ENCODE measurements at places on chromosomes 4 and X.
A peak's percentile ranks its signal among the peaks of the same experiment; 100 is the strongest.

DNA sequence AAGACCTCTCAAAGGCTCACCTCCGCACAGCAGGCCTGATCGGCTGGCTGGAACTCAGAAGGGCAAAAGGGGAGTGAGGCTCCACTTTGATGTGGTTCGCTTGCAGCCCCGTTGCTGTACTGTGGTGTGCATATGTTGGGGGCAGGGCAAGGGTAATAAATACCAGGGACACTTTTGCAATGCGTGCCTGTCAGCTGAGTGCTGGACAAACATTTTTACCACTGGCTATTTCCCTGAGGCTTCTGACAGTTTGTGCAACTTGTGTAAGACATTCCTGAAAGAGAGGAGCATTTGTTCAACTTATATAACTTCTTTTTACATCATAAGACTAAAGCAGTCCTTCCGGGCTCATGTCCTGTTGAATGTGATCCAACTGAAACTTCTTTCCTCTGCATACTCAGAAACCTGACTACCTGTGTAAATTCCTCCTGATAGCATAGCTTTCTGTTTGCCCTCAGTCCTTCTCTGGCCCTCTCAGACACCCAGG, 82.3 kb downstream of the SPRY1 start:
- peak; percentile 48 for DNase-seq

- no peak for DNase-seq
These were observed 107.8 kb upstream of the TMEM47 start for GRCh38 chrX:34764852-34765361.

DNA sequence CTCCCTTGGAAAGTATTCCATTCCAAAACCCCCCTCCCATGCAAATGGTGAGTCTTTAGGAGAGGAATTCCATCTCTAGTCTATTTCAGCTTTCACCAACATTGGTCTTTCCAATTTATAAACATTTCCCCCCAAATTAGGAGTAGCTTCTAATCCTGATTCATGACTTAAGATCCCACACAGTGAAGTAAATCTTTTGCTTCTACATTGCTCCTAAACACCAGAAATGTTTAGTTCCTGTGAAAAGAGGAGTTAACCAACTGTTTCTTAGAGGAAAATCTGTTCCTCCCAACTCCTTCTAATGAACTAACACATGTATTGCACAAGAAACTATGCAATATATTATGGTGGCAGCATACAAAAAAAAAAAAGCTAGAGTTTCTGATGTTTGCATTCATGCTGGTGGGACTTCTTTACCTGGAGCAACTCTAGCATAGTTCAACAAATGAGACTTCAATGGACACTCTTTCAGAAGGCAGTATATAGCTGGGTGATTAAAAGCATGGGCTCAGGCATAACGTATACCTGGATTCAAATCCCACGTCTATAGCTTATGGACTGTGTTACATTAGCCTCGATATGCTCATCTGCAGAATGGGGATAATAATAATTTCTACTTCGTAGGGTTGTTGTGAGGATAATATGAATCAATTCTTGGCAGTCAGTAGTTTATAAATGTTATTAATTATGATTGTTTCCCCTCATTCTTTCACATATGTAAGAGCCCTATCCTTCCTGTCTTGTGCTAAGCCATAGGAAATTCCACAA, 131.6 kb upstream of the TMEM164 start:
- DNase-seq, result no peak

GRCh38 chr4:17275836-17276235, 236.1 kb downstream of the QDPR start:
- DNase-seq, result no peak

DNA sequence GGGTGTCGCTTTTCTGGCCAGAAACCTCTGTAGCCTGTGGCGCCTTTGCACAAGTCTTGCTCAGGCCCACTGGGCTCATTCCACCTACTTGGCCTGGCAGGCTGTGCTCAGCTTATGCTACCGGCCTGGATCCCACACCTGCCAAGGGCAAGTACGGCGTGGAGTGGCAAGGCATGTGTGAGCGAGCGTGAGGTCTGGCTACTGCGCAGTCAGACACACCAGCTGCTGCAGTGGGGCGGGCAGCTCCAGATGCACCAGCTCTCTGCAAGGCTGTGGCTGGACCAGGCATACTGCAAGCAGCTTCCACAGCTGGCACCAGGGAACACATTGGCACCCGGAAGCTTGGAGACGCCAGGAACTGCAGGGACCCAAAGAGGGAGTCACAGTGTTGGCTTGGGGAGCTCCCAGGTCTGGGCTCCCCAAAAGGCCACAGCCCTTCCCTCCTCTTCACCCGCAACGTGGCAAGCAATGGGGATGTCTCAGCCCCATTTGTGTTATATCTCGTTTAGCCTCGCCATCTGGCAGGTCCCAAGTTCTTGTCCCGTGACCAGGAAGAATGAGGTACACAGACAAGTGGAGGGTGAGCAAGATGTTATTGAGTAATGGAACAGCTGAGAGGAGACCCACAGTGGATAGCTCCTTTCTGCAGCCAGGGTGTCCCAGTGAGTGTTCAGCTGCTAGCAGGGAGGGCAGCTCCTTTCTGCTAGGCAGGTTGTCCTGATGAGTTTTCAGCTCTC, 3.8 kb upstream of the FBXW7 start:
- no peak for DNase-seq

DNA sequence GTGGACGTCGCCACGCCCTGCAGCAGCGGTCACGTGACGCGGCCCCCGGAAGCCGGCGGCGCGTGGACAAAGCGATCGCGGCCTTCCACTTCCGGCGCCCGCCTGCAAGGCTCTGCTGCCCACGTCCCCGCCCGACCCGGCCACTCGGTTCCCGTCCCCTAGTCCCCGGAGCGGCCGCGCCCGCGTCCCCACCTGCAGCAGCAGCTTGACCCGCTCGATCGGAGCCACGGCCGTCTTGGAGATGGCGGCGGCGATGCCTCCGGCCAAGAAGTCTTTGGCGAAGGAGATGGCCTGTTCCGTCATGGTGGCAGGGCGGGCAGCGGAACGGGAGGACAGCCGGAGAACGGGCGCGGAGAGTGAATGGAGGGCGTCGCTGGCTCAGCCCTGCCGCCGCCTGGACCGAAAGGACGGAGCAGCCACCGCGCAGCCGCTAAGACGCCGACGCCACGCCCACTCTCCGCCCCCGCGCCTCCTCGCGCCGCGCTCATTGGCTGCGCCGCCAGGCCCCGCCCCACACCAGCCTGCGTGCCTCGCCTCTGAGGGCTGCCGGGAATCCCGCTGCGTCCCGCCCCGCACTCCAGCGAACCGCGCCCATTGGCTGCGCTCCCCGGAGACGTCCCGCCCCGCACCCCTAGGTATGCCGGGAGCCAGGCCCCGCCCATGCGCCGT, at the start of gene SLC25A6:
TSS of gene SLC25A6 (minus strand) at position 407 of the 669 bp plus-strand sequence. CDS start at position 303, 104 bp downstream.
- peak; percentile 90 for DNase-seq

DNA sequence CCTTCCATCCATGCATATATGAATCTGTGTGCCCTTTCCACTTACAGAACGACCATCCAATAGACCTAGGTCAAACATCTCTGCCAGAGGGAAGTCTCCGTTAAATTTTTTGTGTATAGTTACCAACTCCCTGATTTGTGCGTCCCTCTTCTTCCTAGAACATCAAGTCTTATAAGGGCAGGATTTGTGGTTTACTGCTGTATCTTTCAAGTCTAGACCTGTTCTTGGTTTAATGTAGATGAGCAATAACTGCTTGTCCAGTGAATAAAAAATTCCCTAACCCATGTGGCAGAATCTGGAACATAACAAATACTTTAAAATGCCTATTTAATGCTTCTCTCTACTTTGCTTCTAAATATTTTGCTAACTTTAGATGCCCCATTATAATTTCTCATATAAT, 988.8 kb downstream of the RAPGEF2 start:
- no peak for DNase-seq

DNA sequence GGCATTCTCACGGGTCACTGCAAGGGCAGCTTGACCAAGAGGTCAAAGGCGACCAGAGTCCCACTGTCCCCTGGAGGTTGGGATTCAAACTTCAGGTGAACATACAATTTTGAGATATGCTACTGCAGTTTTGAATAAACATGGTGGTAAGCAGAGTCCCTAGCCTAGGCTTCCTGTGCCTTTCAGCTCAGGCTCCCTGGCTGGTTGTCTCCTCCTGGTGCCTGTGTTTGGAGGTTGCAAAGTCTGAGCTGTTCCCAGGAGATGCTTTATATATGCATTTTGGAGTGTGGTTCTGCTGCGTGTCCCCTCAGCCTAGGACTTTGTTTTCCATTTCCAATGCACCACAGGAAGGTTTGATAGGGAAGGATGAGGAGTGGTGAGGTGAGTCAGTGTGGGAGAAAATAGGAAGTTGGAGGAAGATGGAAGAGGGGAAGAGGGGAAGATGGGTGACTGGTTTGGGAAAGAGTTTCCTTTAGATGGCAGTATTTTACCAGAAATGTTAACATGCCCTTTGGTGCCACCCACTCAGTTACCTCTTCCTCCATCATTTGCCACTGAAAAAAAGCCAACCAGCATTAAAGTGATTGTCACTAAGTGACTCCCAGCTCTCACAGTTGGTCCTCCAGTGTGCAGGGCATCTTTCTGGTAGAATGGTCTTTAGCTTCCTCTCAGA, 211.7 kb upstream of the AGTR2 start:
- no peak for DNase-seq

- no peak for DNase-seq
These were observed 84.0 kb downstream of the PRSS12 start for GRCh38 chr4:118268780-118269179.

GRCh38 chr4:57102050-57102624, 8.0 kb downstream of the IGFBP7 start:
- no peak for DNase-seq

DNA sequence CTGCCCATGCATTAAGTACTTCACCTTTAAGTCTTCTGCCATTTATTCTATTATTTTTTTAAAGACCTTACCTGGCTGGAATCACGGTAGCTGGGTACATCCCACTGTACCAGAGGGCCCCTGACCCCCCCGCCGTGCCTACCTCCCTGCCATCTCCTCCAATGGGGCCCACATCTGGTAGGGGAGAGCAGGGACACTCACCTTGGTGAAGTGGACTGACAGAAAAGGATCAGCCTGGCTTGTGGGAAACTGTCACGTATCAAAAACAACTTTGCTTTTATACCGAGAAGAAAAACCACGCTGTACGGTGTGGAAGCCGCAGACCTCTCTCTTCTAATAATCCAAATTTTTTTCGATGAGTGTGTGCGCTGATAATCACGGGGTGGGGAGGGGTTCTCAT, at the start of gene FOXP3:
TSS of gene FOXP3 (minus strand) at position 251 of the 400 bp plus-strand sequence. CDS start 6,205 bp downstream, outside the sequence.
- DNase-seq, result no peak

- no peak for DNase-seq
These were observed 13.5 kb downstream of the ARHGAP24 start for GRCh38 chr4:85488416-85488815.

GRCh38 chr4:337932-338758, 531 bp downstream of the ZNF141 start:
- DNase-seq, result peak; percentile 94

DNA sequence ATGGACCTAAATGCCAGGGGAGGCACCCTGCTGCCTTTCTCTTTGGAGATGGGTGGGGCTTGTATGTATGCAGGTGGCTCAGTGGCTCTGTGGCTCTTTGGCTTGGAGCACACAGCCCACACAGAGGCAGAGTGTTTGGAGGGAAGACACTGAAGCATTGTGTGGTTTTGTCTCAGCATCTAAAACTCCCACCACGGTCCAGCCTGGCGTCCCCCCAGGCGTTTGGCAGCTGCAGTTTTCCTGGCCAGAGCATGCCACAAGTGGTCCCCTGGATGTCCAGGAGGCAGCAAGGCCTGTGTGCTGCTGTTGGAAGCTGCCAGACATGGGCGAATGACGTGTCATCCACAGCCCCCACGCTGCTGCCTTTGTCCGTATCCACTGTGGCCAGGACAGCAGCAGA, 32.2 kb upstream of the PSAPL1 start:
- no peak for DNase-seq

DNA sequence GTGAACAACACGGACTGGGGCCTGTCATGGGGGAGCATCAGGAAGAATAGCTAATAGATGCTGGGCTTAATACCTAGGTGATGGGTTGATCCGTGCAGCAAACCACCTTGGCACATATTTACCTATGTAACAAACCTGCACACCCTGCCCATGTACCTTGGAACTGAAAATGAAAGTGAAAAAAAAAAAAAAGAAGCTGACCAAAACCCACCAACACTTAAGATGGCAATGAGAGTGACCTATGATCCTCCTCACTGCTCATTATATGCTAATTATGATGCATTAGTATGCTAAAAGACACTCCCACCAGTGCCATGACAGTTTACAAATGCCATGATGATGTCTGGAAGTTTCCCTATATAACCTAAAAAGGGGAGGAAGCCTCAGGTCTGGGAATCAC, 503.2 kb upstream of the CTSO start:
- no peak for DNase-seq

DNA sequence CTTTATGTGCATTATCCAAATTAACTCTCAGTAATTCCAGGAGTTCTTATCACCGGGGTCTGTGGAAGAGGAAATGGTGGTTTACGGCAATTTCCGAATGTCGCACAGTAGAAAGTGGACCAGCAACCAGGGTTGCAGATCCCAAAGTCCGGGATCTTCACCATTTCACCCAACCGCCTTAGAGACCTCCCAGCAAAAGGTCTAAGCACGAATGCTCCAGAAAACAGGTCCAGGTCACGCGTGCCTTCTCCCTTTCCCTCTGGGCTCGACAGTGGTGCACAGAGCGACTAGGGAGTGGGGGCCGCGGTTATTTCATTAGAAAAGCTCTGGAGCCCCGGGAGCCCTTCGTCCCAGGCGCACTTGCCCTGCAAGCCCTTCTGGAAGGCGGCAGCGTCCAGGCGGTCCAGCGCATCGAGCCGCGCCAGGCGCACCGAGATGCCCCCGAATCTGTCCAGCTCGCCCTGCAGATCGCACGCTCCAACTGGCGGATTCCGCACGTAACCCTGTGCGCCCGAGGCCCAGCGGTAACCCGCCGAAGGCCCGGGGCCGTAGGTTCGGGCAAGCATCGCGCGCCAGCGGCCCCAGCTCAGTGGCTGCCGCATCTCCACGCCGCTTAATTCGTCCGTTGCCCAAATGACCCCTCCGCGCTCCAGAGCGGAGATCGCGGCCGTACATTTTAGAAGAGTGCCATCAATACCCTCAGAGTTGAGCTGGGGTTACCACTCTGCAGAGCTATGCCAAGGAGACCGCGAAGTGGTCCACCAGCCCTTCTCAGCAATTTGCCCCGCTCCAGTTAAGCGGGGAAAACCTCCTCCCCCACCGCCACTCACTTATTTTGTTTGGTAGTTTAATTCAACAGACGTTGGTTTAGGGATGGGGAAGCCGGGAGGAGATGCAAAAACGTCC, at the start of gene NUDT6:
TSS of gene NUDT6 (minus strand) at position 627 of the 906 bp plus-strand sequence. CDS start at position 602, 25 bp downstream.
- peak; percentile 89 for DNase-seq

- no peak for DNase-seq
These were observed 186.1 kb upstream of the LNX1 start for GRCh38 chr4:53777244-53777984.

GRCh38 chr4:148263802-148264201, 178.4 kb downstream of the NR3C2 start:
- DNase-seq, result no peak

DNA sequence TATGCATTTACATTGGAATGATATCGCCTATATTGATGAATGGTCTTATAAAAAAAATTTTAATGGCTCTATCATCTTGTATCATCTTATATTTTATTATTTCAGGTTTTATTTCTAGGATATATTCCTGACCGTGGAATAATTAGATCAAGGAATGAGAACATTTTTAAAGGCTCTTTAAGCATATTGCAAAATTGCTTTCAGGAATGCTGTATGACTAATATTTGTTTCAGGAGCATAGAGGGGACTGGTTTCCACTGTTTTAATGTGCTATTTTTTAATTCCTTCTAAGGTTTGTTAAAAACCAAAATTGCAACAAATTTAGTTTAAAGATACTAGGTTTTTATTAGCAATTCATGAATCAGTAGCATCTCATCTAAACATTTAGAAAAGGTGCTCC, 120.2 kb downstream of the BMPR1B start:
- DNase-seq, result no peak
